Stimulated activated CD4-positive, alpha-beta T cell treated with anti-CD3 and anti-CD28 coated beads, TNF-alpha, amount 100 ng/mL, for 24 hours (primary cell): ENCODE measurements at places on chromosomes 1 and 21.
A peak's percentile ranks its signal among the peaks of the same experiment; 100 is the strongest.

GRCh38 chr21:45050345-45050796, 24.0 kb upstream of the ADARB1 start:
- DNase-seq, result no peak

DNA sequence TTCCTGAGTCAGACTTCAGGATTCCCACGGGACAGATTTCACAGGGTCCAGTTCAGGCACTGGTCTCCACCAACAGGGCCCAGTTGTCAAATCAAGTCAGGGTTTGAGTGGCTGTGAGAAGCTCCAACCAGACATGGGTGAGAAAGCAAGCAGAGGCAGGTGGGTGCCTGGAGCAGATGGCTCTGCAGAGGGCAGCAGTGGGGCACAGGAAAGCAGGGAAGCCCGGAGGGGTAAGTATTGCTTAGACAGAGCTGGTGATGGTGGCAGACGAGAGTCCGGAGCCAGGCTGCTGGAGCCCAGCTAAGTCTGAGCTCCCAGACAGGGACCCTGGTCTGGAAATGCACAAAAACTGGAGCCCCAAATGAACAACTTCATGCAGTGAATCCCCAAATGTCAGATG, 40.4 kb downstream of the RIMS3 start:
- DNase-seq, result no peak

- DNase-seq, result no peak
Measured at GRCh38 chr1:170721621-170722020, 57.7 kb downstream of the PRRX1 start.

DNA sequence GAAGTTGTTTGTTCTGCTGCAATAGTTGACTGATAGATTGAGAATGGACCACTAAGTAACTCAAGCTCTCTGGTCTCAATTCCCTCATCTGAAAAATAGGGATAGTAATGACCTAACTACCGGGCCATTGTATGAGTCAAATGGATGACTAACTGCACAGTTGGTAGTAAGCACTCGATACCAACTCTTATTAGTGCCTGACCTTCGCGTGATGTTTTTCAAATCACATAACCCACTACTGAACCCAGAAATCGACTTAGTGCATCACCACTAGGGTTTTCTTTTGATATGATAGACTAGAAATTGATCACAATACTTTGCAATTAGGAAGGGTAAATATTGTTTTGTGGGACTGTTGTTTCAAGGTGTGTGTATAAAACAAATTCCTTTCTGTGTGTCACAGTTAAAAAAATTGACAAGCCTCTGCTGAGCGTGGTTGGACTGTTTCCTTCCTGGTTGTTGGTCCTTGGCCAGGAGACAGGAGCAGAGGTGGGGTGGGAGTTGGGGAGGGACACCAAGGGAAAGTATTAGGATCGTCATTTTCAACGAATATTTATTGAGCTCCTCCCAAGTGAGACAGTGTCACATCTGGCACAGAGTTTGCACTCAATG, 54.0 kb upstream of the LRP8 start:
- DNase-seq, result no peak

DNA sequence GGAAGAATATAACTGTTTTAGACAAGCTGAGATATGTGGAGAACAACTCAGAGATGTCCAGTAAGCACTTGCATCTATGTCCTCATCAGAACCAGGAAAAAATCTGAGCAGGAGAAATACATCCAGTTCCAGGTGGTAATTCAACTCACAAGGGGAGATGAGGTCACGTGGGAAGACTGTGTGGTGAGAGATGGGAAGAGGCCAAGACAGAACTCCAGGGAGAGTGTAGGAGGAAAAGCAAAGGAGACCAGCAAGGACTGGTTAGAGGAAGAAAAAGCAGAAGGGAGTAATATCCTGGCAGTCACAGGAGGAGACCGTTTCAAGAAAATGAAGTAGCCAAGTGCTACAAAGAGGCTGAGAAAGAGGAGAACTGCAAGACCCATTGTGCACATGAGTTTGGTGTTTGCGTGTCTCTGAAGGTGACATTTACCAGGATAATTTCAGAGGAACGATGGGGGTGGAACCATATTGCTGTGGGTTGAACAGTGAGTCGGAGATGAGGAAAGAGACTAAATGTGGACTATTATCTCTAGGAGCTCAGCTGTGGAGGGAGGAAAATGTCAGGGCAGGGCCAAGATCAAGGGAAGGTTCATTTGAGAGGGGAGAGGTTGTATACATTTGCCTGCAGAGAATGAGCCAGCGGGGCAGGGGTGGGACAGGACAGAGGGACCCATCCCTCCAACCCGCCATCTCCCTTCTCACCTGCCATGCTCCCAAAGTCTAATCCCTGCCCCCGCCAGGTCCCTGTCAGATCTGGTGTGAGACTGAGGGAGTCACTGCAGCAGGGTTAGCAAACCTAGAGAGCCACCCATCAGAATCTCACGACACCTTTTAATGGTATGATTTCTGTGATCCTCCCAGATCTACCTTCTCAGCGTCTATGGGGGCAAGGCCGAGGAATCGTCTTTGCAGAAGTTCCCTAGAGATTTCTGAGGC, 24.9 kb downstream of the SUSD4 start:
- DNase-seq, result no peak

DNA sequence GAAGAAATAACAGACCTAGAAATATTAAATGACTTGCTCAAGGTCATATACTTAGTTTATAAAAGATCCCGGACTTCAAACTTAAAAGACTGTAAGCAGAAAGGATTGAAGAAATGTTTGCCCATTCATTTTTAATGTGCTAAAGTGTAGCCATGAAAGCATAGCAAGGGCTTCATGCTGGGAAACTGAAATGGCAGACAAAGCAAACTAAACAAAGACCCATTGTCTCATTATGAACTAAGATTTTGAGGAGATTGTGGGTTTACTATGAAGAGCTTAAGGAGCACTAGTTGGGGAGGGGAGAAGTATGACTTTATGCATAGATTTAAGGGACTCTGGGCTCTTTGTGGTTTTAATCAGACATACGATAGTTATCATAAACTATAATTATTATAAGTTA, 26.3 kb downstream of the ADAMTS1 start:
- no peak for DNase-seq

DNA sequence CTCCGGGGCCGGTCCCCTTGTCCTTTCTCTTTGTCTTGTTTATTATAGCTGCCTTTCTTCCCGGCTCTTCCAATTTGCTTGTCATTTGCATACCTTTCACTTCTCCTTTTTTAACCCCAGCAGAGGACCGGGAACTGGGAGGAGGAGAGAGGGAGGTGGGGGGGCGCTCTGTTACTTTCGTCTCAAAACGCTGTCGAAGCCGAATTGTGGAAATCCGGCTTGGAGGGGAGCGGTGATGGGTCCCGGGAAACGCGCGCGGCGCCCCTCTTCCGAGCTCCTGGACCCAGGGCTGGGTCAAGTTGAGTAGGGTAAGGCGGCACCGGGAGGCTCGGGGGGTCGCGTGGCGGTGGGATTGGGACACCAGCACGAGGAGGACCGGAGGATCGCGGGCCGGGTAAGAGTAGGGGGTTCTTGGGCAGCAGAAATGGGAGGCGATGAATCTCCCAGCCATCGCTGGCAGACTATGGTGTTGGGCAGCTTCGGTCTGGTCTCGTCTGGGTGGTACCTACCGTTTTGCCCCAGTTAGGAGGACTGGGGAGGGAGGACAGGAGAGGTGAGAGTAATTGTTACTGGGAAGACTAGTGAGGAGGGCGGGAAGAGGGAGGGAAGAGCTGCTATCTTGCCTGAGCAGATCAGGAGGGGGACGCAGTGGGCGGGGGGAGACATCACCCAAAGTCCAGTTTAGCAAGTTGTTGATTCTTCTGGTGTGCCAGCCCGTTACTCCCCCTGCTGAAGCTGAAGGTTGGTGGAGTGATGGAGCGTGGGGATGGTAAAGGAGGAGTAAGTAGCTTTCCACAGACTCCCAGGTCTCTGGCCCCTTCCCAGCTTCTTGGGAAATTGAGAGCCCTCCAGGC, 1.5 kb downstream of the PROX1 start:
- DNase-seq, result no peak

GRCh38 chr1:18004278-18004677, 103.3 kb upstream of the IGSF21 start:
- no peak for DNase-seq

- DNase-seq, result no peak
Measured at GRCh38 chr1:245516284-245516759, 361.5 kb downstream of the KIF26B start.

- no peak for DNase-seq
Measured at GRCh38 chr1:199403531-199404116, 623.9 kb upstream of the NR5A2 start.

DNA sequence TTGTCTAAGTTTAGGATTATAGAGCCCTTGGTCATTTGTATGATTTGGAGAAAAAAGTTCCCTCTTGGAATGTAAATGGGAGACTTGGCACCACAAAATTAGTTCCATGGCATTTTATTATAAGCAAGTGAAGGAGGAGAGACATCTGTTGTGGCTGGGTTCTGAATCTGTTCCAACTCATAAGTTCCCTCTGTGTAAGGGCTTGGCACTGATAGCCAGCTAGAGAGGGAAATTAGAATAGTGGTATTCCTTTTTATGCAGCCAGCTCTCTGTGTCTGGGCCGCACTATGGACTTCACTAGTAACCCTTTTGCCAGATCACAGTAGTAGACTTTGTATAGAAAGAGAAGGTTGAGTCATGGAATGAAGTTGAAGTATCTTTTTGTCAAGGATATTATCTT, 31.1 kb downstream of the GNAI3 start:
- DNase-seq, result no peak

DNA sequence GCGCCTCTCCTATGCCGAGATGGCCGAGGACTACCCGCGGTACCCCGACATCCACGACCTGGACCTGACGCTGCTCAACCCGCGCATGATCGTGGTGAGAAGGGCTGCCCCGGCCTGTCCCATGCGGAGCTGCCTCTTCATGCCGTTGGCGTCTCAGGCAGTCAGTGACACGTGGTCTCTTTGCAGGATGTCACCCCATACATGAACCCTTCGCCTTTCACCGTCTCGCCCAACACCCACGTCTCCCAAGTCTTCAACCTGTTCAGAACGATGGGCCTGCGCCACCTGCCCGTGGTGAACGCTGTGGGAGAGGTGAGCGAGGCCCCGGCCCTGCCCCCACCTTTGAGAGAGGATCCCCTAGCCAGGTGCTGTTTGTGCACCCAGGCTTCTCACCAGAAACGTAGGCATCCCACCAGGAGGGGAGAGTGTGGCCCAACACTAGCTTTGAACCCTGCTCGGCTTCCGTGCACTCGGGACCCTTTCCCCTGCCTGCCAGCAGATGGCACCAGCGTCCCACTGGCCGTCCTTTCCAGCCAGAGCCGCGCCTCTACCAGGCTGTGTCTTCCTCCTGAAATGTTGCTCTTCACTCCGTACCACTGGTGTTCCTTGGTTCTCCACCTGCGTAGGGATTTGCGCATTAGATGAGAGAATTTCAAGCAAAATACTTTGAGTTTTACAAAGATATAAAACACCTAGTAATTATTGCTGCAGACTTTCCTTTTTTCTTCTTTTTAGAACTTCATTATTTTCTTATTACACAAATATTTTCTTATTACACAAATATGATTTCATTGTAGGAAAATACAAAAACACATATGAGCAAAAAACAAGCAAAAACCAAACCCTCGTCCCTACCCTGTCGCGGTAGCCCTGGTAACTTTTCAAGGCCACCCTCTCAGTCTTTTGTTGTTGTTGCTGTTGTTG, 9.0 kb downstream of the NPPA start:
- peak; percentile 65 for DNase-seq

GRCh38 chr21:41160036-41160435, 7.9 kb upstream of the BACE2 start:
- no peak for DNase-seq

DNA sequence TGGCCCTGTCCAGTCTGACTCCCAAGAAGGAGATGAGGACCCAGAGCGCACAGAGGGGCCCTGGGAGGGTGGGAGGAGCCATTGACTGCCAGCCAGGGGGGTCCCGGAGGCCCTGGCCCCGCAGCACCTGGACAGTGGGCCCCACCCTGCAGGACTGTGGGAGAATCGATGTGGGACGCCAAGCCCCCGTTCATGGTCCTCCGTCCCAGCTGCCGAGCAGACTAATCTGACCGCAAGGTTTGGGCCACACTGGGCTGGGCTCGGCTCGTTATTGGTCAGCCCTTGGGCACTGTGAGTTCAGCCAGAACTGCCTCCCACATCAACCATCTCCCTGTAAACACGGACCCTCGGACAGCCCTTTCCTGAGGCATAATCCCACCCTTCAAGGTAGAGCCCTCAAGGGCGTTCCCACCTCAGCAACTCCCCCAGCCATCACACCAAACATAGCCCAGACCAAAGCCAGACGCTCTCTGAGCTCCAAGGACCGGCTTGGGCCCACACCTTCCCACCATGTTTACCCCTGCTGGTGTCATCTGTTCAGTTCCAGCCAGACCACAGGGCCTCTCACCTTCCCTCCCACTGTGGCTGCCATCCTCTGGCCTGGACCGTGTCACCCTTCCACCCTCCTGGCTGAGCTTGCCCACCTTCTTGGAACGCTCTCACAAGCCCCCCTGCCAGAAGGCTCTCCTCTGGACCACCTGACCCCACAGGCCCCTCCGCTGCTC, 16.2 kb upstream of the POFUT2 start:
- DNase-seq, result no peak

- no peak for DNase-seq
Measured at GRCh38 chr1:226466296-226466695, 58.4 kb upstream of the PARP1 start.

DNA sequence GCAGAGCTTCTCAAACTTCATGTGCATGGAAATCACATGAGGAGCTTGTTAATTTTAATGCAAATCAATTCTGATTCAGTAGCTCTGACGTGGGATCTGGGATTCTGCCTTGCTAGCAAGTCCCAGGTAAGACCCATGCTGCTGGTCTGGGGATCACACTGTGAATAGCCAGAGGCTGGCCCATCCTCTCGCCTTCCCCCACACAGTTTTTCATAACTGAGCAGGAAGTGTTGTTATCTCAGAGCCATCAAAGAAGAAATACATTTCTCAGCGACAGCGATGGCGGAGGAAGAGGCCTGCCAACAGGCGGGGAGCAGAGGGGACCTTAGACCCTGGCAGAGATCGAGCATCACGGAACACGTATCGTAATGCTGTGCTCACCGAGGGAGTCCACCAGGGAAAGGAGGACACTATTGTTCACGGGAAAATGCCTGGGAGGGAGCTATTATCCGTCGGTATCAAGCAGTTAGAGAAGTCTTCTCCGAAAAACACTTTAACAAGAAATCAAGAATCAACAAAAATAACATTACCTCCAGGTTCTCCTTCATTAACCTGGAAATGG, 268.9 kb upstream of the TMEM51 start:
- no peak for DNase-seq

GRCh38 chr1:180498594-180498993, 3.8 kb downstream of the ACBD6 start:
- no peak for DNase-seq

GRCh38 chr1:173269490-173270230, 62.5 kb upstream of the TNFSF4 start:
- DNase-seq, result no peak

- DNase-seq, result no peak
Measured at GRCh38 chr1:231272173-231272572, 31.2 kb downstream of the GNPAT start.

DNA sequence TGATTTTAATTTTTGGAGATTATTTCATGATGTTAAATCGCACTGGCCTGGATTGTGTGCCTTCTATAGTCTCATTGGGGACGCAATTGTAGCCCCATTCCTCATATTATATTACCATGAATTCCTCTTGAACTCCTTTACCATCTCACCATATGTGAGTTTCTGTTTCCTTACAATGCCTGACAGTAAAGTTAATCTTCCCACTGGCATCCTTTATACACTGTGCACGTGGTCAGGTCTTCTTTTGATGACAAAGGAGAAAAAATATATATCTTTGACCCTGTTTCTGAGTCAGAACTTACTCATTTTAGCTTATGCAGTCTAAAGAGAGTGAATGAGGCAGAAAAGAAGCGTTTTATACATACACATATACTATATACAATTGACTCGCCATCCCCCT, 774 bp upstream of the ABL2 start:
- DNase-seq, result no peak
